ENCODE measurements at places on chromosomes 2 and 18.
A peak's percentile ranks its signal among the peaks of the same experiment; 100 is the strongest.

DNA sequence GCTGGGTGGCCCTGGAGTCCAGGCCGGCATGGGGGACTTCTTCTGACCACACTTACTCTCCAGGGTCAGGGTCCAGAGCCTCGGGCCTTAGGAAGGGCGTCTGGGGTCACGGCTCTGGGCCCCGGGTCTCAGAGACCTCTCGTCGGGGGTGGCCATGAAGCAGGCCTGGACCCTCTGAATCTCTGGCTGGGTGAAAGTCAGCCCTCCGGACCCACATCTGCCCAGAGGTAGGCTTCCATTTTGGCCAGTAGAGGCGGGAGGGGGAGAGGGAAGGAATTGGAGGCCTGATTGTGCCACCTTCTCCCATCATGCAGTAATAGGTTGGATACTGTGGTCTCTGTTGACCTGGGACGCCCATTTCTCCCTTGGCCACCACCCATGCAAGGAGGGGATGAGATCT lies 125.3 kb upstream of the GPC1 start:
- DNase-seq = no peak

GRCh38 chr2:219980638-219981037 lies 353.2 kb downstream of the SLC4A3 start:
- DNase-seq = no peak

DNA sequence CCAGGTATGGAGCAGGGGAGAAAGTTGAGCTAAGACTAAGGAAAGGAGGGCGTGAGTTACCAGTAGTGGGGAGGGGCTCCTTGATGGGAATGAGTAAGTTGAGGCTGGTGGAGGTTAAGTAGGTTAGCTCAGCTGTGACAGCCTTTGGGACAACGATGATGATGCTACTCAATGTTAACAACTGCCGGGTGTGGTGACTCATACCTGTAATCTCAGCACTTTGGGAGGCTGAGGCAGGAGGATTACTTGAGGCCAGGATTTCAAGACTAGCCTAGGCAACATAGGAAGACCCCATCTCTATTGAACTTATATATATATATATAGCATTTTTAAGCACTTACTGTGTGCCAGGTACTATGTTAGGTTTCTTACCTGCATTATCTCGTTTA lies 48.4 kb downstream of the HK2 start:
- DNase-seq = no peak

GRCh38 chr2:63054841-63055225 lies 4.2 kb downstream of the OTX1 start:
- DNase-seq = no peak

- no peak for DNase-seq
Measured at GRCh38 chr2:238119756-238120462, 18.6 kb upstream of the KLHL30 start.

GRCh38 chr2:240060977-240061591 lies 7.8 kb upstream of the OR6B3 start:
- DNase-seq = peak; percentile 57

DNA sequence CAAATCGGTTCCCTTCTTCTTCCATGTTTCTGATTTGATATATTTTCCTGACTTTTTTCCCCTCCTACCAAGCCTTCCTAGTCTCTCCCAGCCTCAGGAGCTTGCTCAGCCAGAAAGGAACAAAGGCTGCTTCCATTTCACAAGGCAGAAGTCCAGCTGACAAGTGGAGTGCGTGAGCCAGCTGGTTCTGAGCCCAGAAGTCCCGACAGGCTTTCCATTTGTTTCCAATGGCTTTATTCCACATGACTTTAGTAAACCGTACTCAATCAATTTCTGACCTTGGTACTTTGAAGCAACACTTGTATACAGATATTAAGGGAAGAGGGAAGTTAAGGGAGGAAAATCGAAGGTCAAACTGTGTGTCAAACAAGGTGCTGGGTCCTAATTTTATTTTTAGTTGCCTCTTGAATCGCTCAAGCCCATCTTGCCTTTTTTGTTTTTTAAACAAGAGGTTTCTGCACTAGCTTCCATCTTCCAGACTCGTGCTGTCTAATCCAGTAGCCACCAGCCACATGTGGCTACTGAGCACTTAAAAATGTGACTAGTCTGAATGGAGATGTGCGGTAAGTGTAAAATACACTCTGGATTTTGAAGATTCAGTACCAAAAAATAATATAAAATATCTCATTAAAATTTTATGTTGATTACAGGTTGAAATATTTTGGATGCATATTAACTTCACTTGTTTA lies 36.2 kb downstream of the WIPF1 start:
- peak; percentile 66 for DNase-seq

- no peak for DNase-seq
Measured at GRCh38 chr18:32891130-32891529, 118.3 kb upstream of the KLHL14 start.

DNA sequence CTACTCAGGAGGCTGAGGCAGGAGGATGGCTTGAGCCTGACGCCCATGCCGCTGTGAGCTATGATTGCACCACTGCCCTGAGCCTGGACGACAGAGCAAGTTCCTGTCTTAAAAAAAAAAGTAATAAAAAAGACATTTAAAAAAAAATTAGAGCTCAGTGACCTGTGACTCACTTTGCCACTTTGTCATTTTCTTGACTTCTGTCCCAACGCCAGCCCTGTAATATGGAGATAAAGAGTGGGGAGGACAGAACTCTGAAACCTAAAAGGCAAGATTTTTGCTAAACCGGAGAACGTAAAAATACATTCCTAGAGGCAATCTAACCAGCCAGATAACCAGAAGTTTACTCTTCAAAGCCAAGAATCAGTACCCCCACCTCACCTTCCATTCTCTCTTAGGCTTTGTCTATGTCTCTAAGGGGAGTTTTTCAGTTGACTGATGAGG lies 49.0 kb downstream of the PRKRA start:
- DNase-seq = no peak

GRCh38 chr2:109428841-109429566 lies 184.8 kb downstream of the SEPTIN10 start:
- DNase-seq = no peak

GRCh38 chr18:9914334-9914583 lies 443 bp downstream of the VAPA start:
- DNase-seq = no peak

DNA sequence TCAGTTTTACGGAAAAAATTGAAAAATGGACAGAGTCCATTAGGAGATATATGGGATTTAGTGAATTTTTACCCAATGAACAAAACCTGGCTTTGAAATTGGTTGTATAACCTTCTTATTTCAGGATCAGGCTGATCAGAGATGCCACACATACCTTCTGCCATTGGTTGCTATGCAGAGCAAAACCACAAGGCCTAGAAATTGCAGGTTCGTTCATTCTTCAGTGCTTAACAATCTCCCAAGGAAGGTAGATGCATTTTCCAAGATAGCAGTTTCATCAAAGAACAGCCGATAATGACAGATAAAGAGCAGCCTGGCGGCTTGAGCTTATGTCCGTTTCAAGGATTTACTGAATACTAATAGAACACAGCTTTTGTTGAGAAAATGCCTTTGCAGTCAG lies 868.8 kb downstream of the EPHA4 start:
- peak; percentile 30 for DNase-seq

- DNase-seq = no peak
Measured at GRCh38 chr2:58494071-58494501, 253.0 kb upstream of the FANCL start.

DNA sequence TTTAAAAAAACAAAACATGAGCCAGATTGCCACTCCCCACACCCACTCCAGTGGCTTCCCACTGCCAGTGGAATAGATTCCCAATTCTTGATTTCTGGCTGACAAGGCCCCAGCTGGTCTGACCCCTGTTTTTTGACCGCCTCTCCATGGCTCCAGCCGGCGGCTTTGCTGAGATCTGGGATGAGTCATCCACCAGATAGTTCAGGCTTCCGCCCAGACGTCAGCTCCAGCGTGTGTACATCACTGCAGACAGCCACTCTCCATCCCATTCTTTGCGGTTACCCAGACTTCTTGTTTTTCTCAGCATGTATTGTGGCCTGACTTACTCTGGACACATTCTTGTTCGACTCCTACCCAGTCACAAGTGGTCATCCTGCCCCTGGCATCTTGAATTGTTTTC lies 227.9 kb downstream of the GBX2 start:
- DNase-seq = peak; percentile 97

GRCh38 chr2:134681201-134681600 lies 37.6 kb downstream of the TMEM163 start:
- DNase-seq = no peak

DNA sequence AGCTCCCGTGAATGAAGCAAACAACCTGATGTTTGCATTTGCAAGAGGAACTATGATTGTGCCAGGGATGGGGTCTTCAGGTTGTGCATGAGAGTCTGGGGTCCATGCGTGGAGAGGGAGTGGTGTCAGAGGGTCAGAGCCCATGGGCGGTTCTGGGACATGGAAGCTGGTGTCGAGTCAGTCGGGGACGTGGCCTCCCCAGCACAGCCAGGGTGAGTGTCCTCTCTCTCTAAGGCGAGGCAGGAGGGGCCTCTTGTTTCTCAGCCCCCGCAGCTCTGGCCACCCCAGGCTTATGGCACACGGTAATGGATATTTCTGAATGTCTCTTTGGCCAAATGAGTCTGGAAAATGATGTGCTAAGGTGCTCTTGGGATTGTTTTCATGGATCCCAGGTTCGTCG lies 118.6 kb downstream of the RTP5 start:
- no peak for DNase-seq

- peak; percentile 89 for DNase-seq
Measured at GRCh38 chr2:170022692-170023091, 155.3 kb upstream of the MYO3B start.

DNA sequence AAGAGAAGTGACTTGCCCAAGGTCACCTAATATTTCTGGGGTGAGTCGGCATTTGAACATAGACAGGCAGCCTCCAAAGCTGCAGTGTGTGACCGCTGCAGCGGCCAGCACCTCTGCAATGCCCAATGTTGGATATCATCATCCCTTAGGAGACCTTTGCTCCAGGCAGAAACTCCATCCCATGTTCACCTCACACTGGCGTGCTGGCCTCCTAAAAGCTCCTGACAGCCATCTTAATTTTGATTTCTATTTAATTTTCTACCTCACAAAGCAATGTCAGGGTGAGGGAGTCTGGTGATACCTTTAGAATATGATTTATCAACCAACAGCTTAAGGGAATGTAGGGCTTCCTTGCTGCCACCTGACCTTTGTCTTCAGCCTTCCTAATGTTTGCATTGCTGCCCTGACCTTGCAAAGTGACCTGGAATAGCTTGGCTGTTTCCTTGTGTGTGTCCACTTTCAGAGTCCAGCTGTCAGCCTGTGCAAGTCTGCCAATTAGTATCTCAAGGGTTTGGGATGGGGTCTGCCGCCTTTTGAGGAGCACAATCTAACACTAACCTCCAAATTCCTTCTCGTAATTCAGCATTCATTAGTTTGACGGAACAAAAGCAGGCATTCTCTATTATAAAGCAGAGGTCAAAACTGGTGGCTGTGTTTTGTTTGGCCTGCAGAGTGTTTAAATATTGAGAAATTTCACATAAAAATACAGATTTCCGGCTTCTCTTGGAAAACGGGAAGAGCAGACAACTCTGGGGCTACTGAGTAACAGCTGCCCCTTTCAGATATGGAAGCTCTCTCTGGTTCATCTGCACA lies 127.6 kb downstream of the PLEKHM3 start:
- DNase-seq = no peak

DNA sequence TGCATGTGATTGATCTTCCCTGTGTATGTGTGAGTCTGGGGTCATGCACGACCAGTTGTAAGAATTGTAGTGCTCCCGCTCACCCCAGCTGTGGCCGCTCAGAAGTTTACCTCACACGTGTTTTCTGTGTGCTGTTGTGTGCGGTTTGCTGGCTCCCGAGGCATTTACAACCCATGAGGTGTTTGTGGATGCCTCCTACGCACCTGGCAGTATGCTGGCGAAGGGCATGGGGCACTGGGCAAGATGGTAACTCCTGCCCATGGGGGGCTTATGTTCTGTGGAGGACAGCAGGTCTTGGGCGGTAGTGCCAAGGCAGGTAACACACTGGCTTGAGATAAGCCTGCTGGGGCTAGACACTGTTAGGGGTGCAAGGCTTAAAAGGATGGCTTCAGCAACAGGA lies 102.6 kb upstream of the HS6ST1 start:
- DNase-seq = no peak

GRCh38 chr2:74719066-74719465 lies 65.0 kb downstream of the SEMA4F start:
- DNase-seq = no peak

DNA sequence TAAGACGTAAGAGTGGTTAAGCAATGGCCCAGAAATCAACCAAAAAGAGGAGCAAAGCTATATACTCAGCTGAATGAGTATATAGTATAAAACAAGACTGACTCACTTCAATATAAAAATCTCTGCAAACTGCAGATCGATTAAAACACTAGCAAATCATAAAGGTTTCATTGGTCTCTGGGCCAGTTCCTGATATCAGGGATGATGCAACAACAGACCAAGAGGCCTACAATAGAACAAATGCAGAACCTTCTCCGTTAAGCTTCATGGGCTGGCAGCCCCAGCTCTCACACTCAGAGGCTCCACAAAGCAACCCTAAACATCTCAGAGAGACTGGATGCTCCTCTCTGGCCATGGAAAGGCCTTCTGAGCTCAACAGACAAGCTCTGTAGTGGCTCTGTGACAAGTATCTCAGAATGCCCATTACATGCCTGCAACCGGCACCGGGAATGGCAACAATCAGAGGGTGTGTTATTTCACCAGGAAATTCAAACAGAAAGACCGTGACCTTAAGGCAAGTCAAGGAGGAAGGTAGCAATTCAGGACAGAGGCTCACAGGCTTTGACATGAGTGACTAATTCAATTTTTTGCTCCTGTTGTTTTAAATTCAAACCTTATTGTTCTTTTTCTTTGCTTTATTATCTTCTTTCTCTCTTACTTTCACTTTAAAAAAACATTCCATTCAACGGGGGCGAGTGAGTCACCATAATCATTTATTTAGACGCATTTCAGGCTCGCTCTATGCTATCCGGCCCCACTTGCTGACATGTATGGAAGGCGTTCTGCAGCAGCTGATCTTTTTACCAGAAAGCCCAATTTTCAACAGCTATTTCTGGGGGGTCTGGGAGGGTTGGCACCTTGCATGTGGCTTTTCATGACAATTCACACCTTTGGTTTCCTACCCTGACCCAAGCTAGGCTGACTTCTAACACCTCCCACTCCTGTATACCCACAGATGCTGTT lies 15.1 kb downstream of the CYRIA start:
- DNase-seq = peak; percentile 78

- peak; percentile 21 for DNase-seq
Measured at GRCh38 chr2:159946326-159946999, 116.0 kb downstream of the PLA2R1 start.

DNA sequence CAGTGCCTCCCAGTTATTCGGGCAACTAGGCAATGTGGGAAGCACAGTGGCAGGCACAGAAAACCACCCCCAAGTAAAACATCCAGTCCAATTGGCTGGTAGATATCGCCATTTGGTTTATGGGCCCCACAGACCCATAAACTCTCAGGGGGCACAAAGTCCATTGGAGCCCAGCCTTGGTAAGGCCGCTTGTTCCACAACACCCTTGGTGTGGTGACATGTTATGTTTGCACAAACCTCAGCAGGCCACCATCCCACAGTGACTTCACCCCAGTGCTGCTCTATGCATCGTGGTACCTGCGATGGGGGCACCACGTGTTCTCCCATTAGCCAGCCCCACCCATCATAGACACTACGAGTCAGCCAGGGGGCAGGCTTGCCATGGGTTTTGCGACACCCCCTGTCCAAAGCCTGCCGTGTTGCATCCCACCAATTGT lies 18.5 kb downstream of the PHOSPHO2 start:
- DNase-seq = no peak

GRCh38 chr2:186919296-186919695 lies 70.3 kb upstream of the ZSWIM2 start:
- DNase-seq = peak; percentile 82
